ENCODE measurements at places on chromosomes 5 and 9.

GRCh38 chr5:155024015-155024414 is 10.5 kb downstream of the KIF4B start:
- no peak for DNase-seq

- DNase-seq: no peak
Observed at GRCh38 chr5:158746979-158747378, 352.7 kb downstream of the EBF1 start.

- no peak for DNase-seq
Observed at GRCh38 chr9:86526021-86526420, 171.8 kb upstream of the TUT7 start.

GRCh38 chr5:128736553-128736952 is 198.5 kb upstream of the FBN2 start:
- DNase-seq: no peak

DNA sequence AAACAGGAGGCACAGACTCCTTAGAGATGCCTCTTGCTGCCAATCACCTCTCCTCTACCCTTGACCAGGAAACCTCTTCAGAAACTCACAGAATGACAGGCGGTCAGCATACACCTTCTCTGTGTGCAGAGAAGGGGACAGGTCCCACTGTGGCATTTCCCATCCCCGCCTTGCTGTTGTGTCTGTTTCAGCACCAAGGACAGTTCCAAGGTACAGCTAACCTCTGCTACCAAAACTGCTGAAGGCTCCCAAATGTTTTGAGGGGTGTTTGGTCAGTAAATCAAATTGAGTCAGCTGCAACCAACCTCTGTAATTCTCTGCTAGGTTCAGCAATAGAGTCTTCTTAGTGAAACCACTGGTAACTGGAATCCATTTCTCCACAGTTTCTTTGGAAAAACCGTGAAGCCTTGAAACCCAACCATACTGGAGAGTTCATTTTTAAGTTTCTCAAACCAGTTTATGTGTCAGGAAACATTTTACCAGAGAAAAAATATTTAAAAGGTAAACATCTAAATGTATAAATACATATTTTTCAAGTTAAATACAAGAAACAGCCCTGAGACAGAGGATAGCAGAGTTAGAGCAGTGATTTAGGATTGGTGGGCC is 122.0 kb downstream of the DRD1 start:
- no peak for DNase-seq

DNA sequence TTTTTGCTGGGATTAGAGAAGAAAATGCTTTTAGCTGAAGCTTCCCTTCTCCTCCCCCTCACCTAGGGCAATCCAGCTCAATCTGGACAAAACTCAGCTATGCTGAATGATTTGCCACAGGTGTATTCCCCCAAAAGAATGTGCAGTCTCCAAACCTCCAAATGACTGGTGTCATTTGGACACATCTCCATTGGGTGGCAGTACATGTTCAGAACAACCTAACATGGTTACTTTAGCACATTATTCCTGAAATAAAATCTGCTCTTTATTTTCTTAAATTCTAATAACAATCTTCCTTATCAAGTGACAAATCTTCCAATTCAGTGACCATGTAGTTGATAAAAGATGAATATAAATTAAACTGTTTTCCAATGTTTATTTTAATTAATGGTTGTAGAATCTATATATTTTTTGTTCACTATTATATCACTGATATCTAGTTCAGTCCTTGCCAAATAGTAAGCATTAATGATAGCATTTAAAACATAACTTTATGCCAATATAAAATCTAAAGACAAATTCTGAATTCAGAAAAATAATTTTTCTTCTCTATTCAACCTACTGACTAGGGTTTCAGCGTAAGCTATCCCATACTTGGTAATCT is 61.3 kb upstream of the MOCS2 start:
- DNase-seq: peak; percentile 3

GRCh38 chr9:113579283-113580040 is 115.9 kb downstream of the RGS3 start:
- peak; percentile 27 for DNase-seq

- DNase-seq: no peak
Observed at GRCh38 chr9:94801234-94801633, 74.7 kb downstream of the AOPEP start.
